ENCODE measurements at places on chromosomes 12 and 14.

DNA sequence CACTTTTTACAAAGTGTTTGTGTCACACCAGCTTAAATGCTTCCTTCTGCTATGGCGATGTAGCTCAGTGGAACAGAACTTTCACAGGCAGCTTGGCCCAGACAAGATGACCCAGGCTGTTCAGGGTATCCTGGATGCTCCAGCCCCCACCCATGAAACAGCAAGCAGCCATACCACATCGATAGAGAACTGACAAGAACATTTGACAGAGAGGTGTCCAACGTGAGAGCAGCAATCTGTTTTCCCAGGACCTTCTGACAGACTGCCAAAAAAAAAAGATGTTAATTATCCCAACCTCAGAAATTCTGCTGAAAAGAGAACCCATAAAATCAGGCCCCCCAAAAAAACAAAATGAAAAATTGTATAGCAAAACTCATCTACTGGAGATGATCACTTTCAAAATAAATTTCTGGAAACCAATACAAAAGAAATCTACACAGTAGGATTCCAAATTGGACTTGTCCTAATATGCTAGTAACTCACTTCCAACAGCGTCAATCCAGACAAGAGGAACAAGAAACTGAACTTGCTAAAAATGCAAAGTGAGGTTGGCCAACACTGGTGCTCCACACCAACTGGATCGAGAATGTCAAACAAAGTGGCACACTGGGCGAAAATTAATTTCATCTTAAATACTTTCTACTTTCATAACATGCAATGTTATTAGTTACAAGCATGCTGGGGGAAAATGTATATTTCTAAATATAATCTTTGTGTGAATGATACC, 118.8 kb downstream of the DPF3 start:
- no peak for DNase-seq

GRCh38 chr12:114136631-114137030, 170.5 kb upstream of the RBM19 start:
- DNase-seq = no peak

DNA sequence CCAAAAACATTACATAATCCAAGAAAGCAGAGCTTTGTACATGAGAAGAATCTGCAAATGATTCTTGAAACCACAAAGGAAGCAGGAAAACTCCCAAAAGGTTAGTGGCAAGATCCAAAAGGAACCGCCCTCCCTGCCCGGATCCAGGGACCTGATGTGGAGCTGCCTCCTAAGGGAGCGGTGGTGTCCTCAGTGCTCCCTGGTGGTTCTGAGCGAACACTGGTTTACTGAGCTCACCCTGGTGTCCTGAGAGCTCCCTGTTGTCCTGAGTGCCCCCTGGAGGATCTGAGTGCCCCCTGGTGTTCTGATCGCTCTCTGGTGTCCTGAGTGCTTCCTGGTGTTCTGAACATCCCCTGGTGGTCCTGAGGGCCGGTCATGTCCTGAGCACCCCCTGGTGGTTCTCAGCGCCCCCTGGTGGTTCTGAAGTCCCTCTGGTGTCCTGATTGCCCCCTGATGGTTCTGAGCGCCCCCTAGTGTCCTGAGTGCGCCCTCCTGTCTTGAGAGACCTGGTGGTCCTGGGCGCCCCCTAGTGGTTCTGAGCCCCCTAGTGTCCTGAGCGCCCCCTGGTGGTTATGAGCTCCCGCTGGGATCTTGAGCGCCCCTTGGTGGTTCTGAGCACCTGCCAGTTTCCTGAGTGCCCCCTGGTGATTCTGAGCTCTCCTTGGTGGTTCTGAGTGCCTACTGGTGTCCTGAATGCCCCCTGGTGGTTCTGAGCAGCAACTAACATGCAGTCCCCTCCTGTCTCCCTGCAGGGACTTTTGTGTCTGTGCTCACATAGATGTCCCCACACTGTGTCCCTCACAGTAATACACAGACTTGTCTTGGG, 891.1 kb downstream of the TMEM121 start:
- DNase-seq = no peak

DNA sequence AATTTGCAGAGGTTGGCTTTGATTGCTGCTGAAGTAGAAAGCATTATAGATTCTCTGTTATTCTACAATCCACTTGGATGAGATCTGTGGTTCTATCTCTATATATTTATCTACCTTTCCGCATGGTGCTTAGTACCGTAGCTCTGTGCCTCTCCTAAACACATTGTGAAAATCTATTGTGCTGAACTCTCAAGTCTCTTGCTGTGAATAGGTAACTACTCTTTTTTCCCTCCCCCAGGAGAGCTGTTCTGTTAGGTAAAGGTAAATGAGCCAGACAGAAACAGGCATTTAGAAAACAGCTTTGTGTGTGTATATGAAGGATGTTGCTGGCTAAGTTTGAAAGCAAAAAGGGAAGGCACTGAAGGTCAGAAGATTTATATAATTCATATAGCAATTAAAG, 112.6 kb downstream of the BRMS1L start:
- DNase-seq = no peak

- no peak for DNase-seq
Measured at GRCh38 chr12:52878507-52879393, 26.1 kb downstream of the KRT8 start.

DNA sequence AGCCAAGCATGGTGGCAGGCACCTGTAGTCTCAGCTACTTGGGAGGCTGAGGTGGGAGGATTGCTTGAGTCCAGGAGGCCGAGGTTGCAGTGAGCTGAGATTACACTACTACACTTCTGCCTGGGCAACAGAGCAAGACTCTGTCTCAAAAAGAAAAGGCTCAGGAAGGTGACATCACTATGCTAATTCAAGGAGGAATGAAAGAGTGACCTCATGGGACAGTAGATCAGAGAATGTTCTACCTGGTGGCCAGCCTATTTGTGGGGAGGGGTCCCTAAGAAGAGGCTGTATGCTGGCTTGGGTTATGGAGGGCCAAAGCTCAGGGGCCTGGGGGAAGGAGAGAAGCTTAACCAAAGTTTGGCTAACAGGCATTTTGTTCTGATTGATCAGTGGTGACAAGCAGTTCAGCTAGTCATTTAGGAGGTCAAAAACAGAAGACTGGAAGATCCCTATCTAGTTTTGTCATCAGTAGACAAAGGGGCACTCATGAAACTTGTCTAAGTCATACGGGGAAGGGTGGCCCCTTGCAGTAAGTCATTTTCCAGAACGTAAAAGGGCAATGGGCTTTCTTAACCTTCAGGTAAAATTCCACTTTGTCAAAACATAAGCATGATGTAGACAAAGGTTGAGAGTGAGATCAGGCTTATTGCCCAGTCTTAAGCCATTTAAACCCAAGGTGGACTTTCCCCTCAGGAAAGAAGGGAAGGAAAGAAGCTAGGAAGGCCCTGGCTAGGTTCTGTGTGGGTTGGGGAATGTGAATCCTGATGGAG, 60.8 kb upstream of the EEA1 start:
- DNase-seq = no peak

DNA sequence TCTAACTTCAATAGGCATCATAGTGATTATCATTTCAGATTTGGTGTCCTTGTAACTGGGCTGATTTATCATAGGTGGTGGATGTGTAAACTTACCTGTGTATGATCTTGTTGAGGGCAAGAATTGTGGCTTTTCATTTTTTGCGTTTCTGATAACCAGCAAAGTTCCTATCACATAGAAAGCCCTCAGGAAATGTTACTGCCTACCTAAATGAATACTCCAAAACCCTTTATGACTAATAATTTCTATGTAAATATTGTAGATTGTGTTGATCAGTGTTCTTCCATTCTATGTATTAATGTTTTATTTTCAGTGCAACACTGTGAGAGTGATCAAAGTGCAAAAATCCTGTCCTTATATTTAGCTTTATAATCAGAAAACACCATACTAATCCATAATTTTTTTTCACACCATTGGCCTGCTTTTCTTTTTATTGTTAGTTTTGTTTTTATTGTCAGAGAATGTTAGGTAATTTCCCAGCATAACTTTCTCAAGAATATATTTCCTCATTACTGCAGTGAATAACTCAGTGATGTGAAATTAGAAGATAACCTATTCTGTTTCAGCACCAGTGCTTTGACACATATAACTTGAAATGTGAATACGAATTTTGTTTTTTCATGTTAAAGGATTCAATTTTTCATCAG, 94.1 kb downstream of the GPHN start:
- DNase-seq = no peak

DNA sequence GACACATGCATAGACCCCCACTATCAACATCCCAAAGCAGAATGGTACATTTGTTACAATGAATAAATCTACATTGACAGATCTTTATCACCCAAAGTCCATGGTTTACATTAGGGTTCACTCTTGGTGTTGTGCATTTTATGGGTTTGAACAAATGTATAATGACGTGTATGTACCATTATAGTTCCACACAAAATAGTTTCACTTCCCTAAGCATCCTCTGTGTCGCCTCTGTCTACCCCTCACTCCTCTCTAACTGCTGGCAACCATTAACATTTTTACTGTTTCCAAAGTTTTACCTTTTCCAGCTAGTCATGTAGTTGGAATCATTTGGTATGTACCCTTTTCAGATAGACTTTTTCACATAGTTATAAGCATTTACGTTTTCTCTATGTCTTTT, 69.5 kb upstream of the LMO3 start:
- DNase-seq = no peak

DNA sequence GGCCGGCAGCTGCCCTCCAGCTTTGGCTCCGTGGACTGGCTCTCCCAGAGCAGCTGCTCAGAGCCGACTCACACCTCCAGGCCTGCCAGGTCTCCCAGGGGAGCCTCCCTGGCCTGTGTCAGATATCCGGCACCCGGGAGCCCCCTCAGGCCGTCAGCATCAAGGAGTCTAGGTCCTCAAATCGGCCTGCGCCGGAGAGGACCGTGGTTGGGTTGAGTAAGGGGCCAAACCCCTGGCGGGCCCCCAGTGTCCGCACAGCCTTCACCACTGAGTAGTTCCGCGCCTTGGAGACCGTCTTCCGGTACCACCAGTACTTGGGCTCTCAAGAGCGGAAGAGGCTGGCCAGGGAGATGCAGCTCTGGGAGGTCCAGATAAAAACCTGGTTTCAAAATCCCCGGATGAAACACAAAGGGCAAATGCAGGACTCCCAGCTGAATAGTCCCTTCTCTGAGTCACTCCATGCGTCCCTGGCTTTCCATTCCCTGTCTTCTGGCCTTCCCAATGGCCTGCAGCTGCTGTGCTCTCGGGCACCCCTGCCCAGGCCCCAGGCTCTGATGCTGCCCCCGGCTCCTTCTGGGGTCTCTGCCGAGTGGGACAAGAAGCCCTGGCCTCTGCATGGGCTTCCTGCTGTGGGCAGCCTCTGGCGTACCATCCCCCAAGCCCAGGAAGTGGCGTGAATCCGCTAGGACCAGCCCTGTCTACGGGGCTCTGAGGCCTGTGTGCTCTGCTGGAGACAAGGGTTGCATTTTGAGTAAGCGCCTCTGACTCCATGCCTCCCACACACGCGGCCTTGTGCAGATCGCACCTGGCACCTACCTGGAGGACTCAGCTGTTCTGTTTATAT, 245.1 kb upstream of the ATXN7L3B start:
- no peak for DNase-seq

DNA sequence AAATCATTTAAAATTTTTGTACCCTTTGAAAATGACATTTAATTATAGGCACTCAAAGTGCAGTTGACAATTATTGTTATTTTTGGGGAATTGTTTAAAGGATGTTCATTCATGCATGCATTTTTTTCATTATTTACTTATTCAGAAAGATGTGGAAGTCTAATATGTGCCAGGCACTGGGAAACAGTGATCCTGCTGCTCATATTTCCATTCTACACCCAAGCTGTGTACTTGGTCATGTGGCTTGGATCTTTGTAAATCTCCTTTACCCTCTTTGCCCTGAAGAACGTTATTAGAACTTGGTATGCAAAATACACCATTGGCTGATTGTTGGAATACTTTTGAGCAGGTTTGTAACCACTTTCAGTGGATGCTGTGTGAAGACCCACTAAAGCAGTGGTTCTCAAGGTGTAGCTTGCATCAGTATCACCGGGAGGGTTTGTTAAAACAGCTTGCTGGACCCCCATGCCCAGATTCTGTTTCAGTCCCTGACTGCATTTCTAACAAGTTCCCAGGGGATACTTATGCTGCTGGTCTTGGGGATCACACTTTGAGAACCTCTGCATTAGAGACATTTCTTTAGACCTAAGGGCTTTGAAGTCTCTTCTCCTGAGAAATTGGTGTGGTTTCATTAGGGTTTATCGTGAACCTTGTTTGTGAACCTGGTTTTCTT, 47.5 kb downstream of the PRKCH start:
- no peak for DNase-seq

- DNase-seq = no peak
Measured at GRCh38 chr12:99372257-99372920, 275.2 kb upstream of the GARIN6 start.

GRCh38 chr14:54622192-54622958, 55.4 kb downstream of the SAMD4A start:
- no peak for DNase-seq

DNA sequence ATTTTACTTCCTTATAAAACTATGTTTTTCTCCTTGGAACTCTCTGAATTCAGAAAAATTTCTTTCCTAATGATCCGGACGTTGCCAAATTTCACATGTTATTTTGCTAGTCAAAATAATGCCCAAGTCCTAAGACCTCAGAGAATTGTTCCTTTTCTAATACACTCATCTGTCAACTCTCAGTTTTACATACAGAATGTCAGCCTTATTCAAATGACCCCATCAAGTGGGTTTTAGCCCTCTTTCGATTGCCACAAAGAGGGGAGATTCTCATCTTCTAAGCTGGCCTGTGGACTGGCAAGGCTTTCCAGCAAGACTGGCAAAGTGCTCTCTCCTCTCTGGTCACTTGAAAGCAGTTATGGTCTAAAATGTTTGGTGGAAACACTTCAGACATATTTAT, 99.3 kb upstream of the GPHB5 start:
- no peak for DNase-seq

GRCh38 chr12:130970165-130970907, 16.6 kb downstream of the ADGRD1 start:
- no peak for DNase-seq

GRCh38 chr14:97633131-97633738, 836.1 kb downstream of the VRK1 start:
- DNase-seq = no peak

- DNase-seq = no peak
Measured at GRCh38 chr12:3216726-3217682, 139.8 kb downstream of the TSPAN9 start.

GRCh38 chr14:49982501-49982951, 89.6 kb downstream of the ARF6 start:
- DNase-seq = no peak

GRCh38 chr14:42469637-42470426, 863.2 kb downstream of the LRFN5 start:
- DNase-seq = no peak

DNA sequence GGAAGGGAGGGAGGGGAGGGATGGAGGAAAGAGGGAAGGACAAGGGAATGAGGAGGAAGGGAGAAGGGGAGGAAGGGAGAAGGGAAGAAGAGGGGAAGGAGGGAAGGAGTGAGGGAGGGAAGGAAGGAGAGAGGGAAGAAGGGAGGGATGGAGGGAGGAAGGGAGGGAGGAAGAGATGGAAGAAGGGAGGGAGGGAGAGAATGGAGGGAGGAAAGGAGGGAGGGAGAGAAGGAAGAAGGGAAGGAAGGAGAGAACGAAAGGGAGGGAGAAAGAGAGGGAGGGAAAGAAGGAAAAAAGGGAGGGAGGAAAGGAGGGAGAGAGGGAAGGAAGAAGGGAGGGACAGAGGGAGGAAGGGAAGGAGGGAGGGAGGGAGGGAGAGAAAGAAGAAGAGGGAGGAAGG, 49.5 kb downstream of the RIMBP2 start:
- no peak for DNase-seq

Data from caudate nucleus (tissue), 63 donors.